ENCODE measurements at places on chromosomes 5 and 9. TPM values are rescaled to one million over a fixed set of nuclear protein-coding genes. Genes with fewer than 3 reads are reported as not detected.

Gene IFNA13
- not detected for total RNA-seq

Gene LHX3
- total RNA-seq = not detected

Gene KIAA0825
- total RNA-seq = 2.1 TPM

Gene FRRS1L
- total RNA-seq = not detected

Gene LCN2
- not detected for total RNA-seq

Gene FBXW2
- 88.7 TPM for total RNA-seq

Gene LCN9
- not detected for total RNA-seq

Gene CYSRT1
- 0.27 TPM for total RNA-seq

Gene TMEM215
- total RNA-seq = not detected

Gene BTNL9
- total RNA-seq = not detected

Gene SMIM33
- total RNA-seq = 0.54 TPM

Gene PCAT7
- total RNA-seq = not detected

Gene RAD17
- total RNA-seq = 24.0 TPM

Gene IL5
- 0.39 TPM for total RNA-seq

Gene NSG2
- total RNA-seq = not detected

Gene PCDHB9
- total RNA-seq = not detected

Gene INSL6
- not detected for total RNA-seq

Gene SUSD3
- total RNA-seq = 80.6 TPM

Gene GMCL2
- total RNA-seq = not detected

Gene DNAJC18
- 19.1 TPM for total RNA-seq

Gene TLX3
- total RNA-seq = not detected

Gene CD72
- 7.6 TPM for total RNA-seq

Gene ZER1
- 22.7 TPM for total RNA-seq

Gene PCDHGA3
- 0.34 TPM for total RNA-seq

Gene IFNB1
- total RNA-seq = not detected

Gene ADAMTS2
- not detected for total RNA-seq

Data from T-helper 1 cell treated with Interleukin-12 subunit alpha and Interleukin-12 subunit beta and Interleukin-4 antibody, amounts not matched to agents 30 ng/mL and 1 ng/mL, for 36 hours (primary cell).